ENCODE measurements at places on chromosomes 2 and 18.

GRCh38 chr2:169091256-169091655, 21.9 kb downstream of the DHRS9 start:
- no peak for DNase-seq

DNA sequence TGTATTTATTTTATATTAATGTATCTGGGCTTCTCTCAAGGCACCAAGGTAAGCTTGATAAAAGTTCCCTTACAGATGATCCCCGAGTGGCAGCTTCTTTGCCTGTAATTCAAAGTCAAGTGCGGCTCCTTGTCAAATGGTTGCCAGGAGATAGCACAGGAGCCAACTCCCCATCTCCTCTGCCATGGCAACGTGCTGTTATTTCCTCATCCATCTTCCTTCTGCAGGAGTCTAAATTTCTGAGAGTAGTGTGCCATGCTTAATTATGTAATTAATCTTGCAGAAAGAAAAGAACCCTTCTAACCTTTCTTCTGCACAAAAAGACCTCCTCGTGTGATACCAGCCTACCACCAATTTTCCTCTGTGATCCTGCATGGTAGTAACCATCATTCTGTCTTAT, 46.2 kb upstream of the ACMSD start:
- no peak for DNase-seq

DNA sequence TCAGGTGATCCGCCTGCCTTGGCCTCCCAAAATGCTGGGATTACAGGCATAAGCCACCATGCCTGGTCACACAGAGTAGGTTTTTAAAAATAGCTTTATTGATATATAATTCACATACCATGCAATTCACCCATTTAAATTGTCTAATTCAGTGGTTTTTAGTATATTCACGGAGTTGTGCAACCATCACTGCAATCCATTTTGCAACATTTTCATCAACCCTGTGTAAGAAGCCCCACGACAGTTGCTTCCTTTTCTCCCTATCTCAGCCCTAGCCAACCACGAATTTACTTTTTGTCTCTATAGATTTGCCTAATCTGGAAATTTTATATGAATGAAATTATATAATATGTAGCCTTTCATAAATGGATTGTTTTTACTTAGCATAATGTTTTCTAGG, 266.4 kb downstream of the NAPG start:
- DNase-seq, result no peak

DNA sequence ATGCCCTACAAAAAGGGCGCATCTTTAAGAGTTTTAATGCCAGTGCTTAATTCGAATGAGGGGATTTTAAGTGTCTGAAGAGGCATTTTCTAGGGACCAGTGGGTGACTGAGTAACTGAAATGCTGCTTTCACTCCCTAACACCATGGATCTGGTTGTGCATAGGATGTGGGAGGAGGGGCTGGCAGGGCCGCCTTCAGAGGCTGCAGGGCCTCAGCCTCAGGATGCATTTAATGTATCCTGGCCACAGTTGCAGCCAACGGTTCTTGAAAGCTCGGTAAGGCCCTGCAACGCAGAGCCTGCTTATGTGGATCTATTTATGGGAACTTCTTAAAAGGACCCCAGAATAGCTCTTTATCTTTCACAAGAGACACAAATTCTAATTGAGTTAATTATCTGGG, 25.8 kb upstream of the IL18RAP start:
- DNase-seq, result no peak

DNA sequence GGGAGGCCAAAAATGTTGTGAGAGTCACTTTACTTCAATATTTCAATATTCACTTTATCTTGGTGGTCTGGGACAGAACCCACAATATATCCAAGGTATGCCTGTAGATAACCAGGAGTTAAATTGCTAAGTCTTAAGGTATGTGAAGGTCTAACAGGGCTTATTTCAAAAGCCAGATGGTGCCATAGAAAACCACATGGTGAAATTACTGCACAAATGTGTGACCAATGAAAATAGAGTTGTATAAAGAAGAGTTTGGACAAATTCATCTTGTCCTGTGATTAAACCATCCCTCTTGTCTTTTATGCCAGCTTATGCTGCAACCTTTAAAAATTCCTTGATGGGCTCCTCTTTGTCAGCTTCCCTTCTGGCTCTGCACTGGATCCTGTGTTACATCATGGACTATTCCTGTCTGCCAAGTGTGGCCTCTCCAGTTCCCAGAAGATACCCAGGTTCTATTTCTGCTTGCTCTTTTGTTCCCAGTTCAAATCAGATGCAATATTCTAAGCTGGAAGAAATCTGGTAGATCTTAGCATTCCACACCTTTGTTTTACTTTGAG, 46.8 kb downstream of the ANTXR1 start:
- DNase-seq, result no peak

GRCh38 chr18:3660739-3661515, 211.0 kb downstream of the TGIF1 start:
- no peak for DNase-seq

DNA sequence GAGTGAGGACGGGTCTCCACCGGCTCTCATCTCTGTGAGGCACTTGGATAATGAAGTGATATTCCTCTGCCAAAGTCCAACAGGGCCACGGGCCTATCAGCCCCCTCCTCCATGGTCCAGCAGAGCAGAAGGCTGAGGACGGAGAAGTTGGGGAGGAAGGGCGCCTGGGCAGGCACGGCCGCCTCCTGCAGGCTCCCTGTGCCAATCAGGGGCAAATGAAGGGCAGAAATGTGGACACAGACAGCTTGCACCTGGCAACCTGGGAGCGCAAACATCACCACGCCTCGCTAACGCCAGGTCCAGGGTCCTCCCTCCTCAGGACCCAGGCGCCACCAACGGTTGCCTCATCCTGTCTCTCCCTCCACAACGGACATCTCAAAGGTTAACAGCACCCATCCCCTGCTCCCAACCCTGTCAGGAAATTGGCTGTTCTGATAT, 24.3 kb downstream of the SMAD7 start:
- DNase-seq, result no peak

GRCh38 chr18:47983055-47983454, 52.6 kb upstream of the SMAD2 start:
- DNase-seq, result no peak

- no peak for DNase-seq
Measured at GRCh38 chr2:182080493-182080892, 94.8 kb downstream of the PPP1R1C start.

- DNase-seq, result no peak
Measured at GRCh38 chr18:75226286-75226955, 15.8 kb downstream of the TSHZ1 start.

DNA sequence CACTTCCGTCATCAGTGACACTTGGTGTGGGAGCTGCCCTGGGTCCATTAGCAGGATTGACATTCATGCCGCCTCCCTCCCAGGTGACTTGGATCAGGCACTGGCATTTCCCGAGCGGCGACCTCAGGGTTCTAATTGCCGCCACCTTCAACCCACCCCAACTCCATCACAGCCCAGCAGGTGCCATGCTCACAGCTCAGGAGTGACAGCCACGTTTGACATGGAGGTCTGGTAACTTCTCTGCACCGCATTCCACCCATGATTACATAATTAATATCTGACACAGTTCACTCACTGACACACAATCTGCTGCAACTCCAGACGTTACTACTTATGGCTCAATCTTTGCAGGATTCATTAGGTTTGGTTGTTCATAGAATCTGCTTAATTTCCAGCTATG, 450.9 kb upstream of the MYT1L start:
- DNase-seq, result no peak

DNA sequence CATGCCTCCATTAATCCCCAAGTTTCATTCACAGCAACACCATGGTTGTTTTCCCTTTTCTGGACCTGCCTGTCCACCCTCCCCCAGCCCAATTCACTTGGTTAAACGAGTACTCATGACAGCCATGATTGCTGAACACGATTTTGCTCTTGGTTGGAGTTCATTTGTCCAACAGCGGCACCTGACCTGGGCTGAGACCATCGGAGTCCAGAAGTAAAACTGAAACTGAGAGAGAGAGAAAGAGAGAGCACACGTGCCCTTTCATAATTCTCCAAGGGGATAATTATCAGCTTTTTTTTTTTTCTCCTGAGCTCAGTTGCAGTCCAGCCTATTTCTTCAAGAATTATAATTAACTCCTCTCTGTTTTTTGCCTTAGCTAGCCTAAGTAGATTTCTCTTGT, 13.7 kb upstream of the KIF5C start:
- DNase-seq, result no peak

DNA sequence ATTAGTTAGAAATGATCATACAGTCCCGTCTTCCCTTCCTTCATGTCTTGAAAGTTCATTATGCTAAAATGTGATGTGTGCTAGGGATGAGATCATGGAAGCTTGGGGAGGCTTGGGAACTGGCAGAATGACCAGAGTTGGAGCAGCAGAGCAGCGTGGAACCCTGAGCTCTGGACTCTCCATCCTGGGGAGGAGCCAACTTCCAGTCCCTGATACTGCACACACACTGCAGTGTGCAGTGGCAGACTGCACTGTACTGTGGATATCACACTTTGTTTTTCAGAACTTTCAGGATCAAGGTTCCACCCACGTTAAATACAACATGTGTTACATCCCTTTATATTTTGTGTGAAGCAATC, 27.3 kb upstream of the GREB1 start:
- no peak for DNase-seq

DNA sequence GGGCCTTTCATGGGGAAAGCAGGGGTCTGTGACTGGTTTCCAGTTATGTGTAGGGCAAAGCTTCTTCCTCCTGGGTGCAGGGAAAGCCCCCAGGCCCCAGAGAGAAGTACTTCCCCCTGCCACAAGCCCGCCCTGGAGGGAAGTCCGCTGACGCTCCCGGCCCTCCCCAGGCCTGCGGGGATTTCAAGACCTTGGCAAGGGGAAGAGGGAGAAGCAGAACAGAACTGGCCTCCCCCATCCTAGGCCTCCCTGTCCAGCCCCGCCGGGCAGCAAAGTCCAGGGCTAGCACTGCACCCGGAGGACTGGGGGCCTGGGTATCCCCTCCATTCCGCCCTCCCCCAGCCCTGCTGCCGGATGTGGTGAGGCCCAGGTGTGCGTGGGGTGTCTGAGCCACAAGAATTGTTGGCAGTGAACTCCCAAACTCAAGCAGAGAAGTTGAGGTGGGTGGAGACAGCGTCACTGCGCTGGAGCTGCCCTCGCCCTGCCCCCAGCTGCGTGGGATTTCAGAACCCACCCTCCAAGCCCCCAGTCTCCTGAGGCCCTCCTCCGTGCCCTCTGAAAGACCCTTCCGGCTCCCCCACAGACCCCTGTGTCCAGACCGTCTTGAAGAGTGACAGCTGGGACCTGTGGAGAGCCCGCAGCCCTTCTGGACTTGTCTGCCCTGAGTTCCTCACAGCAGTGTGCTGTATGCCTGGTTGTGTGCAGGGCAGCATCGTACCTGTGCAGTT, 1.1 kb upstream of the DUSP2 start:
- peak; percentile 85 for DNase-seq

DNA sequence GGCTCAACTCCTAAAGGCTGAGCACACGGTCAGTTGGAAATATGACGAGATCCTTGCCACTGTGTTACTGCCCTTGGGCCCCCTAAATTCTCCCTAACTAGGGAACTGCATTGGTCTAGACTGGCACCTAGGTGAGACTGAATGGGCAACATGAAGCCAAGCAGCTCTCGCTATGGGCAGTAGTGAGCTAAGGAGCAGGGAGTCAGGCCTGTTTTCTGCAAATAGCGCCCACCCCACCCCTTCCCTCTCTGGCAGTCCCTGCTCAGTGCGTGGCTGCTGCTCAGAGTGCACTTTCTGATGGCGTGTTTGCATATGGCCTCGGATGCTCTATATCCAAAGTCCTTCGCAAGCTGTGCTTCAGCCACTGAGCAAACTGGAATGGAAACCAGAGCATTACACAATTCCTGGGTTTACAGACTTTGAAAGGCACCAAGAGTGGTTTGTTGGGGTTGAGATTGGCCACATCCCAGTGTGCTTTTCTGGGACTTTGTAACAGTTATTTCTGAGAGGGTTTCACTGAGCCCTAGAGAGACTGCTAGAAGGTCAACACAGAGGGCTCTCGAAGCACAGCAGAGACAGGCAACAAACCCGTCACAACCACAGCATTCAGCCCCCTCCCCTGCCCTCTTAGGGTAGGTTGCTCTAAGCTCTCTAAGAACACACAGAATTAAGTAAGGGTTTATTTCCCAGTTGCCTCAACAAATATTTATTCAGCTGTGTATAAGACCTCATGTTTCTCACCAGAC, 419.9 kb downstream of the STK39 start:
- no peak for DNase-seq

DNA sequence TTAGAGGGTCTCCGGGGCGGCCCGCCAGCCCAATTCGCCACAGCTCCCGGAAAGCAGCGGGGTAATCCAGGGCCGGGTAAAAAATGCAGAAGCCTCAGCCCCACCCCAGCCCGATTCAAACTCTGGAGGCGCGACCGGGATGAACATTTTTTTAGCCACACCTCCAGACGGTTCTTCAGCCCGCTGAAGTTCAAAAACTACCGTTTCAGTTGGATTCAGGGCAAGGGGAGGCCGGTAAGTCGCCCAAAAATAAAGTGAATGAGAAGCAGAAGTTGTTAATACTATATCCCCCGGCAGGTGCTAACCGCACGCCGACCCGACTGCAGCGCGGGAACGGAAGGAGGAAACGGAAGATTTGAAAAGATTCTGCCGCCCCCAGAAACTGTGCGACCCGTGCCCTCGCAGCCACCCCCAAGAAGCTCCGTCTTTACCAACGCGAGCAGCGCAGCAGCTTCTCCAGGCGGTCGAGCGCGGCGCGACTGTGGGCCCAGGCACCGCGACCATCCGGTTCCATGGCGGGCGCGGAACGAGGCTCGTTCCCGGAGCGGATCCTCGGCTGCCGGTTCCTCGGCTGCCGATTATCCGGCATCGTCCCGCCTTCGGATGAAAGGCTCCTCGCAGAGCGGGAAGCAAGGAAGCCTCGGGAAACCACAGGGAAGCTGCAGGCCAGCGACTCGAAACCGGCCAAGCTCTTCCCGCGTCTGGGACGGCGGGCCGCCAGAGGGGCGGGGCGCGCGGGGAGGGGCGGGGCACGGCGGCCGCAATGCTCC, at the start of gene BARD1:
Gene BARD1, minus strand, starts transcription at position 703 of the 770 bp plus-strand sequence. Its CDS starts 114 bp downstream, at position 589.
- no peak for DNase-seq

- DNase-seq, result no peak
Measured at GRCh38 chr18:476251-476664, 24.2 kb downstream of the COLEC12 start.

DNA sequence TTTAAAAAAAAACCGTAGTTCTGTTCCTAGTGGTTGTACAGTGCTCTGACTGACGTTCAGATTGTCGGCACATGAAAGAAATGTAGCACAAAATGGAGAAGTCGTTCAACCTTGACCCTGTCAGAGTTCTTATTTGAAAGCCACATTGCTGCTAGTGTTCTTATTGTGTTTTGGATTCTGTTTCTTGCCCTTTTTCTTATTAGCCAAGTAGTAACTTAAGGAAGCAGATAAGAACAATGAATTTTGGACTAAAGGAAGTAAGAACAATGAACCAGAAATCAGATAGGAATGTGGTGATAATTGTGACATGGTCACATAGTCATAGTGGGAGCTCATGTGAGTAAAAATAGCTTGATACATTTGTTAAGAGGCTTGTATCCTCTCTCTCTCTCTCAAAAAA, 45.9 kb downstream of the RPIA start:
- no peak for DNase-seq

DNA sequence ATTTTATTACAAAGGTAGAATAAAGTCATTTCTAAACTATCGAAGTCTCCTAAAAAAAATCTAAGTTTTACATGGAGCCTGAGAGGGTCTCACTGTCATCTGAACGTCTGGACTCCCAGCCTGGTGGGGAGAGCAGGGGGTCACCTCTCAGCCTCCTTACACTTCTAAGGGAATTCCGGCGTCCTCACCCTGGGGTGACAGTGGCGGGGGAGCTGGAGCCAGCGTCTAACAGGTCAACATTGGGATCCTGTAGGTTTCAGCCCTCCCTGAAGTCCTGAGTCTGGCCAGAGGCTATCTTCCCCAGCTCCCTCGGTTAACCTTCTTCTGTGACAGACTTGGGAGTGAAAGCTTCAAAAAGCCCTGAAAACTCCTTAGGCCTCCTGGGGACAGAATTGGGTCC, 34.6 kb upstream of the GLI2 start:
- DNase-seq, result no peak

GRCh38 chr2:219296631-219297391, 12.4 kb downstream of the PTPRN start:
- DNase-seq, result no peak

All from activated effector memory CD4-positive, alpha-beta T cell treated with Interleukin-2 at 50 U/mL for 16 hours (primary cell).